ENCODE measurements at places on chromosomes 5 and 9.
A peak's percentile ranks its signal among the peaks of the same experiment; 100 is the strongest.

GRCh38 chr5:173496883-173497255 lies 119.6 kb downstream of the BOD1 start:
- no peak for DNase-seq

- DNase-seq, result no peak
These were observed 2.7 kb upstream of the AK1 start for GRCh38 chr9:127880143-127880542.

DNA sequence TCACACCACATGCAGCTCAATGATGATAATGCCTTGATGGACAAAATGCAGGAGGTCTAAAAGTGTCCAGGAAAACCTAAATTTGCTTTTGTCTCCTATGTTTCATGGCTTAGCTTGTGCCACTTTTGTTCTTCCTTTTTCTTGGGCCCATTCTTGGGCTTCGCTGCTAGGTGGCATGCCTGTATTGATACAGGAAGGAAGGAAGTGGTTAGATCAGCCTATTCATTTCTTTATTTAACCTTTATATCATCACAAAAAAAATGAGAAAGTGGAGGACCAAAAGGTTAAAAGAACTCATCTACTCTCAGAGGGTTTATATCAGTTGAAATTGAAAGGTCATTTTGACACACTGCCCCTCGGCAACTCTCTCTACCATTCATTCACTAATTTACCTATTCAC lies 260.2 kb downstream of the ARHGAP26 start:
- no peak for DNase-seq

DNA sequence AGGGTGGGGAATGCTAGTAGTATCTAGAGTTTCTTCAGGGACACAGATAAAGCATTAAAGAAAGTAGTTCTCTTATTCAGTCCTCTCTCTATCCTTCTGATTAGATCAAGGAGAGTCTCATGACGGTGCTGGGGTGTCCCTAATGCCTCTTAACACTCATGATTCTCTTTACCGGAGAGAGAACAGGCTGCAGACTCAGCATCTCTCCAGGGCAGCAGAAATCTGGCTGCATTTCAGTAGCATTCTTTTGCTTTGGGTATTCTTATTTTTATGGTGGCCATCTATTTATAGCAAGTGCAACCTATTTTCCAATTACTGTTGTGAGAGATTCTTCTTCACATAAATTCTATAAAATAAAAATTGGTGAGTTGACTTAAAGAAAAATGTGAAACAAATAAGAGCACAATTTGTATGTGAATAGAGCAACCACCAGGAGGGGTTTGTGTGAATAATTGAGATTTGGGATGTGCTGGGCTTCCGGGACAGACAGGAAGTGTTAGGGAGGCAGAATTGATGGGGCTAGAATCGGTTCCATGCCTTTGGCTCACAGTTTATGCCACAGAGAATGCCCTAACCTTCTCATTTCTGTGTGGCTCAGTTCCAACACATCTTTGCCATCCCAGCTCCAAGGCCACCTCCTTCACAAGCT lies 23.8 kb upstream of the BOD1 start:
- no peak for DNase-seq

DNA sequence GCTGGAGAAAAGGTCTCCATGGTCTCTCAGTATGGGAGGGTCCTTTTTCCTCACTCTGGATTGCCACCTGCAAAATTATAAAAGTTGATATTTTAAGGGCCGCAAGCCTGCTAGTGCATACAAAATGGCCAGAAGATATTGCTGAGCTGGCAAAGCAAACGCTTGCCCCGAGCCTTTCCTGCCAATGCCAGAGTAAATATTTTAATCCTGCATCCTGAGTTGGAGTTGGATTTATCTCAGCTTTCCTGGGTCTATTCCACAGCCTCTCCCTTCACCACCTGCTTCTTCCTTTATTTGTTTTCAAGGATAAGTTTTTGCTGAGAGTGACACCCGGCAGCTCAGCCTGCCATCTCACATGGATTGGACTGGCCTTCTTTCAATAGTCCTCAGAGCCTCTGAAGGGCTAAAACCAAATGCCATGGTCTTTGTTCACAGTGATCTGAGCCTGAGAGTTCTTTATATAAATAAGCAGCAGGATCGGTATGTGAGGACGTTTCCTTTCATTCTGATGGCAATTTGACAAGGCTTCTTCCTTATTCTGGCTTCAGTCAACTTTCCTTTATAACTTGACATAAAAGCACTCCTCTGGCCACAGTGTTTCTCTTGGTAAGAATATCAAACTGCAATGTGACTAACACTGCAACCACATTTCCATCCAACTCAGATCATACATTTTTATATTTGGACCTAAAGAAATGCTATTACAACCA lies 170.1 kb downstream of the ADAMTS12 start:
- DNase-seq, result no peak

GRCh38 chr5:142215915-142216681 lies 107.5 kb downstream of the NDFIP1 start:
- DNase-seq, result peak; percentile 94

- DNase-seq, result no peak
These were observed 275.6 kb downstream of the CETN3 start for GRCh38 chr5:90133941-90134340.

GRCh38 chr5:151016700-151017099 lies 3.7 kb upstream of the GPX3 start:
- no peak for DNase-seq

DNA sequence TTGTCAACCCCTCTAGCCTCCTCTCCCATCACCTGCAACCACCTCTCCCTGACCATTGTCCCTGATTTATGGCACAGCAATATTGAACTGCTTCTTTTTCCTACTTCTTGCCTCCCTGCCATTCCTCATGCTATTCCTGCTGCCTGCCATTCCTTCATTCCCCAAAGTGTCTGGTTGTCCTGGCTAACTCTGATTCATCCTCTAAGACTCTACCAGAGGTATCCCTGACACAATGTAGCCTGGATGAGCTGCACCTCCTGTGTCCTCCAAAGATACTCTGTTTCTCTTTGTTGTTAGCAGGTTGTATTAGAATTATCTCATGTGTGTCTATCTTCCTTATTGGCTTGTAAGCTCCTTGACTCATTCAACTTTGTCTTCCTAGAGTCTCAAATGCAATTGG lies 53.5 kb upstream of the PTPN3 start:
- no peak for DNase-seq

DNA sequence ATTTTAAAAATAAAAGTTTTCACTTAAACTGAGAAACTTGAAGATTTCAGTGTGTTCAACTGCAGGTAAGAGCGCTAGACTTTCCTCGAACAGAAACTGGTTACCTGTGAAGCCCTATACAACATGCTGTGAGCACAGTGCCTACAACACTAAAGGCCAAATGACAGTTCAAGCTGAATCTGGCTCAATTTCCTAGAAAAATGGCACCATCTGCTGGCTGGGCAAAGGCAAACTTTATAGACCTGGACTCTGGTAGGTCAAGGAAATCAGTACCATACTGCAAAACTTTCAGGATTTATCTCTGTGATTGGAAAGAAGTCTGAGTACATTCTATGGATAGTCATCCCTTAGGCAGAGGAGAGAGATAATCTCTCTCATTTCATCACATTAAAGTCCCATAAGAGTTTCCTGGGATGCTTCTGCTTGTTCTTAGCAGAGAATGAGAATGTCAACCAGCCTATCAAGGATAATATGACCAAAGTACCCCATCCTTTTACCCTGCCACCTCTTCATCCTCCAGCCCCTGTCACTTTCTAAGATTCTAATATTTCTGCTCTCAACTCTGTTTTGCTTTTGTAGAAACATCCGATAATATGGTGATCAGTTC lies 31.8 kb upstream of the FOXB2 start:
- DNase-seq, result peak; percentile 5

GRCh38 chr5:38452201-38452600 lies 104.2 kb downstream of the LIFR start:
- DNase-seq, result no peak

DNA sequence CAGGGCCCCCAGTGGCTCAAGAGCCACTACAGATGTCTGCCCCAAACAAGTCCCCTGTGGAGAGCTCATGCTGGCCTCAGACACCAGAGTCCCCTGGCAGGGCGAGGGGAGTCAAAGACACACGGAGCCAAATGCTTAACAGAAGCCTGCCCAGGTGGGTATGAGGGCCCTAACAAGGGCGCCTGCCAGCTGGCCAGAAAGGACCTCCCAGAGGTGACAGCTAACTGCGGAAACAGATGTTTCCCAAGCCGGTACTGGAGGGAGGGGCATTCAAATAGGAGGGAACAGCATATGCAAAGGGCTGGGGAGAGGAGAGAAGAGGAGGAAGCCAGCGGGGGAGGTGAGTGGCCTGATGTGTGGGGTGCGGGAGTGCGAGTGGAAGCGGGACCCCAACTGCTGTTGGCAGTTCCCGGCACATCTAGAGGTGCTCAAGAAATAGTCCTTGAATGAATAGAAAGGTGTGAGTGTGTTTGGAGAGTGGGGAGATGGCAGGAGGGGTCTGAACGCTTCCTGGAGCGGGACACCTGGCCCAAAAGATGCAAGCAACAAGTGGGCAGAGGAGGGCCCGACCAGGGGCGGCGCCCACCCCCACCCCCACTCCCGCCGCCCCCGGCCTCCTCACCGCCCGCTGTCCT lies 824 bp downstream of the MXD3 start:
- DNase-seq, result no peak

- peak; percentile 81 for DNase-seq
These were observed 330.6 kb upstream of the MEF2C start for GRCh38 chr5:89213573-89213972.

GRCh38 chr5:1107167-1108022 lies 4.5 kb downstream of the SLC12A7 start:
- DNase-seq, result no peak

DNA sequence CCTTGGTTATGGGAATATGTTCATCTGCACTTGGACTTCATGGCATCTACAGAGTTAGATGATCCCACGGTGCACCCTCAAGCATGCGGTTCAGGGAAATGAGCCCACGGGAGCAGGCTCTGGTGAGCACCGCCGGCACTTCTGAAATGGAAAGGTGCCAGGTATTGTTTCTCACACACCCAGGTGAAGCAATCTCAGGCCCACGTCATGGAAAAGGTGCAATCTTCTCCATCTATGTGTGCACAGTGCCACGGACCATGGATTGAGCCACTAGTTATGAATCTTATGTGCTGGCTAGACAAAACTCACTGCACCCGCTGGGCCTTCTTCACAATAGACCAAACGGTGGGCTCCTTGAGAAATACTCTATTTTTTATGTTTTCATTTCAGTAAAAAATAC lies 27.3 kb downstream of the IRX1 start:
- no peak for DNase-seq

- DNase-seq, result no peak
These were observed 678.7 kb downstream of the MAT2B start for GRCh38 chr5:164184158-164184557.

DNA sequence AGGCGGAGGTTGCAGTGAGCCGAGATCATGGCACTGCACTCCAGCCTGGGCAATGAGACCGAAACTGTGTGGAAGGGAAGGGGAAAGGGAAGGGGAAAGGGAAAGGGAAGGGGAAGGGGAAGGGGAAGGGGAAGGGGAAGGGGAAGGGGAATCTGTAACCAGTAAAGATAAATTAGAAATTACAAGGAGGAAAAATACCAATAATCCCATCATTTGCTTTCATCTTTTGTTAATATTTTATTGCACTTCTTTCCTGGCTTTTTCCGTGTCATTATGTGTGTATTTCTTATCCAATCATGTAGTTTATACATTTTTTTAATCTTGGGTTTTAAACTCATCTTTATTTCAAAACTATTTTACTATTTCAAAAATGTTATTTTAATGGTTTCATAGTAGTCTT lies 29.6 kb upstream of the MRPS30 start:
- no peak for DNase-seq

GRCh38 chr5:73615947-73616346 lies 10.0 kb upstream of the ARHGEF28 start:
- DNase-seq, result no peak

DNA sequence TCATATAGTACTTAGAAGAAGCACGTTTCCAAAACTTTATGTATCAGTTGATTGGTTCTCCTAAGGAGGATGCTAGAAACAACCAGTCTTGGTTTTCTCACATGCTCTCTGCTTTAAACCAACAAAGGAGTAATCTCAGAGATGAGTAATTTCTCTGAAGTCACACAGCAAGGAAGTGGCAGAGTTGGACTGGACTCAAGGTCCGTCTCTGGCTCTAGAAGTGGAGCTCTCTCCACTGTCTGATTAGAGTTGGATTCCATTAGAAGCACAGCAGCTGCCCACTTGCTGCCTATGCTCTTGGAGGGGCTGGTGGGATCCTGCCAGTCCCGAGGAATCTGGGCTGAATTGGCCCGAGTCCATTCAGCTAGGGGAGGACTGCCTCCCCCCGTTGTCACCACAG lies 21.0 kb downstream of the RALGPS1 start:
- no peak for DNase-seq

GRCh38 chr5:163880302-163880701 lies 374.9 kb downstream of the MAT2B start:
- DNase-seq, result peak; percentile 41

- no peak for DNase-seq
These were observed 19.0 kb downstream of the CXXC5 start for GRCh38 chr5:139667001-139667729.

Measured in skeletal muscle cell (primary cell).